ENCODE measurements at places on chromosomes 16 and 17.

DNA sequence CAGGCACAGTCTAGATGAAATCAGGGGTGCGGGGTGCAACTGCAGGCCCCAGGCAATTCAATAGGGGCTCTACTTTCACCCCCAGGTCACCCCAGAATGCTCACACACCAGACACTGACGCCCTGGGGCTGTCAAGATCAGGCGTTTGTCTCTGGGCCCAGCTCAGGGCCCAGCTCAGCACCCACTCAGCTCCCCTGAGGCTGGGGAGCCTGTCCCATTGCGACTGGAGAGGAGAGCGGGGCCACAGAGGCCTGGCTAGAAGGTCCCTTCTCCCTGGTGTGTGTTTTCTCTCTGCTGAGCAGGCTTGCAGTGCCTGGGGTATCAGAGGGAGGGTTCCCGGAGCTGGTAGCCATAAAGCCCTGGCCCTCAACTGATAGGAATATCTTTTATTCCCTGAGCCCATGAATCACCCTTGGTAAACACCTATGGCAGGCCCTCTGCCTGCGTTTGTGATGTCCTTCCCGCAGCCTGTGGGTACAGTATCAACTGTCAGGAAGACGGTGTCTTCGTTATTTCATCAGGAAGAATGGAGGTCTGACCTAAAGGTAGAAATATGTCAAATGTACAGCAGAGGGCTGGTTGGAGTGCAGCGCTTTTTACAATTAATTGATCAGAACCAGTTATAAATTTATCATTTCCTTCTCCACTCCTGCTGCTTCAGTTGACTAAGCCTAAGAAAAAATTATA, 1.6 kb downstream of the HBA1 start:
- no peak for DNase-seq

DNA sequence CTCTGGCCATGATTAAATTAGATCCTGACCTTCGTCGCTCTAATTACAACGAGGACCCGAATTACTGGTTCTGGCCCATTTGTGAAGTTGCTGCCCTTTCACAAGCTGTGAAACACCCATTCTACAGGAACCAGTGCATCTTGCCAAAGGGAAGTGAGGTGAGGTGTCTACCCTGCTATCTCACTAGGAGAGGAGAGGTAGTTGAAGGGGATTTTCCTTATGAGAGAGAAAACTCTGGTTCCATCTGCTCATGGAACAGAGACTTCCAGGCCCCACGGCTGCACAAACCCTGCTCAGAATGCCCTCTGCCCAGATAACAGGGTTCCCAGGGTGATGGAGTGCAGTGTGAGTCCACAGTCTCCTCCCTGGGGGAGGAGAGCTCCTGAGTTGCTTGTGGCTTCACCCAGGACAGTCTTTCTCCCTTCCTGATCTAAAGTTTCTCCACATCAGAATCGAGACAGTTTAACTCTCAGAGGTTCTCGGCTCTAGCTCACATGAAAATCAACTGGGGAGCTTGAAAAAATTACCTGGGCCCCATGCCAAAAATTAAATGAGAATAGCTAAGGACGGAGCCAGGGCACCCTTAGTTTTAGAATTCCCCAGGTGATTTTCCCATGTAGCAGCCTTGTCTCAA, 7.8 kb upstream of the SSTR2 start:
- no peak for DNase-seq

GRCh38 chr17:16820161-16820877, 130.3 kb downstream of the CCDC144A start:
- DNase-seq, result peak; percentile 15

- peak; percentile 36 for DNase-seq
Observed at GRCh38 chr17:69525920-69526841, 111.7 kb downstream of the MAP2K6 start.

DNA sequence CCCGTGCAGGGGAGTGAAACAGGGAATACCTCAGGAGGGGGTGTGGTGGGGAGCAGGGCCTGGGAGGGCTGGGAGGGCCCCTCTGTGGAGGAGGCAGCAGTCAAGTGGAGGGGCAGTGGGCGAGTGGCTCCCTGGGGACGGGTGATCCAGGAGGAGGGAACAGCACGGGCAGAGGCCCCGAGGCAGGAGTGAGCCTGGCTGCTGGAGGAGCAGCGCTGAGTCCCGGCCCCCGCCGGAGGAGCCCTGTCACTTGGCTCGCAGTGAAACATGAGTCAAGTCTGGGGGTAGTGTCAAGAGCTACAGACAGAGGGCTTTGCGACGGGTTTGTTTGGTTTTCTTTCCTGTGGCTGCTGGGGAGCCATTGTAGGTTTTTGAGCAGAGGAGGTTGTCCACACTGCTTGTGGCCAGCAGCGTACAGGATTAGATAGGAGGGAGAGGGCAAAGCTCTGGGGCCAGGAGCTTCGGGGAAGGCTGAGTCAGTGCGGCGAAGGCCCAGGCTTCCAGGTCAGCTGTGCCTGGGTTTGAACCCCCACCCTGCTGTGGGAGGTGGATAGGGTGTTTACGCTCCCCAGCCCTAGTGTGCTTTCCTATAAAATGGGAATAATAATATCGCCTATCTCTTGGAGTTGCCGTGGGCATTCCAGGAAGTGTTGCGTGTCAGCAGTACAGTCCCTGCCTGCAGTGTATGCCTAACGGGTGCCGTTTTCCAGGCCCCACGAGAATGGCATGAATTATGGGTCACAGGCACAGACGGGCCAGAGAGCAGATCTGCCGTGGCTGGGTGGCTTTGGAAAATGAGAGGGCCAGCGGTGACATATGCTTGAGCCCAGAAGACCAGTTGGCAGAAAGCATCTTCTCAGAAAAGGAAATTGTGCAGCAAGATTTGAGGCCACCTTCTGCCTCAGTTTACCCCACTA, 115.9 kb upstream of the CIBAR2 start:
- DNase-seq, result no peak

DNA sequence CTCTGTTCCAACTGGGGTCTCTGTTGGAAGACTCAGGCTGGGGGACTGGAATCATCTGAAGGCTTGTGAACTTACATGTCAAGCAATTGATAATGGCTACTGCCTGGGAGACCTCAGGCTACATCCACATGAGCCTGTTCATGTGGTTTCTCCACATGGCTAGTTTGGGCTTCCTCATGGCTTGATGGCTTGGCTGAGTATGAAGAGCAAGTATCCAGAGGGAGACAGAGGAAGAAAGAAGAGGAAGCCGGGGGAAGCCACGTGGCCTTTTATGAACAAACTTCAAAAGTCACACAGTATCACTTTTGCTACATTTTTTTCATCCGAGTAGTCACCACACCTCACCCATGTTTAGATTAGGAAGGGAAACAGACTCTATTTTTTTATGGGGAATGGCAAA, 158.9 kb downstream of the TRIM37 start:
- no peak for DNase-seq

- no peak for DNase-seq
Observed at GRCh38 chr17:68053231-68054013, 17.9 kb downstream of the KPNA2 start.

- no peak for DNase-seq
Observed at GRCh38 chr17:82389379-82389778, 17.8 kb downstream of the UTS2R start.

DNA sequence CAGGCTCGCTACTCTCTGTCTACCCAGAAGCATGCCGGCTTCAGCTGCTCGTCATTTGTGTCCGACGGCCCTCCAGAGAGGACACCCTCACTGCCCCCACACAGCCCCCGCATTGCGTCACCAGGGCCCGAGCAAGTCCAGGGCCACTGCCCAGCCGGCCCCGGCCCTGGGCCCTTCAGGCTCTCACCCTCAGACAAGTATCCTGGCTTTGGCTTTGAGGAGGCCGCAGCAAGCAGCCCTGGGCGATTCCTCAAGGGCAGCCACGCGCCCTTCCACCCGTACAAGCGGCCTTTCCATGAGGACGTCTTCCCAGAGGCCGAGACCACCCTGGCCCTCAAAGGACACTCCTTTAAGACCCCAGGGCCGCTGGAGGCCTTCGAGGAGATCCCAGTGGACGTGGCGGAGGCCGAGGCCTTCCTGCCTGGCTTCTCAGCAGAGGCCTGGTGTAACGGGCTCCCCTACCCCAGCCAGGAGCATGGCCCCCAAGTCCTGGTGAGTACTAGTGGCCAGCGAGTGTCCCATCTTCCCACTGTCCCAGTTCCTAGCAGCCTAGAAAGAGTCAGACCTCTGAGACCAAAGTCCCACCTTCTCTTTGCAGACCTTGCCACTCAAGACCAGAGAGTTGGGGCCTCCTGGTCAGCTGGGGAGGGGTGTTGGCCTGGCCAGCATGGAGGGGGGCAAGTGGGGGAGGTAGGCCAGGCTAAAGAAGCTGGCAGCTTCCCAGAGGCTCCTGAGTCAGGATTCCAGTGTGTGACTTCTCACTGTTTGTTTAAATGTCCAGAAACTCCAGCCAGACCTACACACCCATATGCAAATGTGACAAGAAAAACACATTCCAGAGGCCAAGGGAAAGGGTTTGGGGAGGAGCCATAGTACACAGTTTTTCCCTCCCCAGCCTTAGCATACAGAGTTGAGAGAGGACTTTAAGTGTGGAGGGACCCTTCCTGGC, 18.6 kb downstream of the FOXN1 start:
- peak; percentile 61 for DNase-seq

GRCh38 chr17:12406623-12407215, 259.0 kb upstream of the MYOCD start:
- DNase-seq, result no peak

DNA sequence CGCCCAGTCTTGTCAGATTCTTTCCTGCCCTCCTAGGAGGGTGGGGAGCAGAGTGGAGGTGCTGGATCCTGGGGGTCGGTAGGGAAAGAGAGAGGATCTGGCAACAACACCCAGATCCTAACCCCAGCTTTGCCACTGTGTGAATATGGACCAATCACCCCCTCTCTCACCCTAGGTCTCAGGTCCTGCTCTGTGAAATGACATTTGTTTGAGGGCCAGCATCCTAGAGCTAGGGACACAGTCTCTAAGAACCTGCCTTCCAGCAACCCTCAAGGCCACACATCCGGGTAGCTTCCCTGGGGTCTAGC, 28.4 kb upstream of the MAP3K14 start:
- peak; percentile 4 for DNase-seq

DNA sequence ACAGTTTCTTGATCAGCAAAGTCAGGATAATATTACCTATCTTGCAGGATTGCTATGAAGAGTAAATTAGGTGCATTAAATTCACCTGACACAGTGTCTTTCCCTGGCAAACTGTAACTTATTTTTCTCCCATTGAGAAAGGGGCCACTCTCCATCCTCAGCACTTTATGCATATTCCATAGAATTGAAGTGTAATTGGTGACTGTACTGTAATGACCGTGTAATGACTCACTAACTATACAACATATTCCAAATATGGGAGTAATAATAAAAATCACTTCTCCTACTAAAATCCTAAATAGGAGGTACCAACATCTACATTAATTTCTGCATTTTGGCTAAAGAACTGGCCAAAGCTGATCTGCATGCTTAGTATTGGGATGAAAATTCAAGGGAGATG, 141.9 kb upstream of the NOG start:
- DNase-seq, result no peak

DNA sequence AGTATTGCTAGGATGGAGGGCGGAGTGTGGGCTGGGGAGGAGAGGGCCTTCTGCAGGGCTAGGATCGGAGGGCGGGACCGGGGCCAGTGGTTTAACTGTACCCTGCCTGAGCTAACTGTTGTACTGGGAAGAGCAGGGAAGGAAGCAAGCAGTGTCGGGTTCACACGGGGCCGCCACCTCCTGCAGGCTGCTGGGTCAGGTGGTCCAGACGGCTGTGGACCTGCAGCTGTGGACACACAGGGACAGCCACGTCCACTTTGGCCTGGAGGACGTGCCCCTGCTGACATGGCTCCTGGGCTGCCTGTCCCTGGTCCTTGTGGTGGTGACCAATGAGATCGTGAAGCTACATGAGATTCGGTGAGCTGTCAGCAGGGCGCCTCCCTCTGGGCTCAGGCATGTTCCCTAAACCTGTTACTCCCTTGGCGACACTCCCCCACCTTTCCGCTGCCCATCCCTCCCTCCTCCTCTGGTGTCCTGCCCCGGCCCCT, 16.6 kb downstream of the CASKIN2 start:
- no peak for DNase-seq

GRCh38 chr17:61233991-61234750, 165.5 kb upstream of the TBX2 start:
- no peak for DNase-seq

GRCh38 chr17:17971431-17972125, 622 bp downstream of the TOM1L2 start:
- DNase-seq, result peak; percentile 48

DNA sequence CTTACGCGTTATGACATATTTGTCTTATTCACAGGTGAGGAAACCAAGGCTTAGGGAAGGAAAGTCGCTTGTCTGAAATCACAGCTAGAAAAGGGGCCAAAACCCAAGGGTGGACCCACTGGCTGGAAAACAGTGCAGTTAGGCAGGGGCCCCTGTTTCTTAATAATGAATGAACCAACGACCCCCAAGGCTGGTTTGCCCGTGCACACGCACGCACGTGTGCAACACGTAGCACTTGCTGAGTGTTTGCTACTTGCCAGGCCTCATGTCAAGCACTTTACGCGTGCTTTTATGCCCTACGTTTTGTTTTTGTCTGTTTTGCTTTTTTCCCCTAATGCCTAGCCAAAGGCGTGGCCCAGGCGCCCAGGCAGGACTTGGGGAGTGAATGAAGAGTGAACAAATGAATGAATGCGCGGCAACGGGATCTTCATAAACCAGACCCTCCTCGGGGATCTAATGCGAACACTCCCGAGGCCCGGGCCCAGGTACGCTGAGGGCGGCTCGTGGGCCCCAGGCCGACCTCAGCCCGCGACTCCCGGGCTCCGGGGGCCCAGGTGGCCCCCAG, 571 bp upstream of the USP10 start:
- DNase-seq, result peak; percentile 17

DNA sequence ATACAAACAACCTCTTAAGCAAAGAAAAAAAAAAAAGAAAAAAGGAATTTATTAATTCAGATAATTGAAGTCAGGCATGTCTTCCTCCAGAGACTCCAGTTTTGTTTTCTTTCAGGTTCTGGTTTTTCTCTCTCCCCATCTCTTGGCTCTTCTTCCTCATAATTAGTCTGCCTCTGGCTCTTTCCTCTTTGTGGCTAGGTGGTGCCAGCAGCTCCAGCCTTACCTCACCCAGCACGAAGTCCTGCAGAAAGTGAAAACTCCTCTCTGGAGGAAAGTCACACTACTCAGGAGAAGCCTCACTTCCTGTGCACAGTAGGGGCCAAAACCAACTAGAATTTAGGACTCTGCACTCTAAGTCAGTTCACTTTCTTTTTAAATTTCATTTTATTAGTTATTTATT, 10.3 kb upstream of the NFAT5 start:
- no peak for DNase-seq

DNA sequence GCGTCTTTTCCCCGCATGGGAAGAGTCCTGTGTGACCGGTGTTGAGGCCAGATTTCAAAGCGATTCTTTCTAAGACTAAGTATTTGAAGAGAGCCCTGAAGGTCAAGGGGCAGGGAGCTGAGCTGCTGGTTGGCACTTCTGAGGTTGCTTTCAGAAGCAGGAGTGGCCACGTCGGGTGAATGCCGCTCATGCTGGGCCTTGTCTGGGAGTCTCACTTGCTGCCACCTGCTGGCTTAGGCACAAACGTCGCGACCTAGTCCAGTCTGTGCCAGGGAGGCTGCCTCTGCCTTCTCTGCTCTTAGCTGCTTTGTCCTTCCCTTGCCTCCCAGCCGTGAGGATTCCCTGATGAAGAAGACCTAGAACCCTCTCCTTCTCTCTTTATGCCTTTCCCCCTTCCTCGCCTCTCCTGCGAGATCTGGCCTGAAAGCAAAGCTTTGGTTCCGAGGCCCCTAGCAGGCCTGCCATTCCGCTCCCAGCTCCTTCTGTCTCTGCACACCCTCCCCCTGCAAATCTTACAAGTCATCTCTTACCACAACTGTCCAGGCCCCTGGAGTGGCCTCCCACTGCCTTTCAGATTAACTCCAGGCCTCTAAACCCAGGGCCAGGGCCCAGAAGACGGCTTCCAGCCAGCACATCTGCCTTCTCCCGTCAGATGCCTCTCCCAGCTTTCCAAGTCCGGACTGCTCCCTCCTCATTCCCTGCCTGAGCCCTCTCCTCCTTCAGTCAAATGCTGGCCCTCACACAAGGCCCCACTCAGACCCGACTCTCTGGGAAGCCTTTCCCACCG, 11.4 kb downstream of the CTNS start:
- peak; percentile 67 for DNase-seq
